Left colon (tissue), 2 donors: ENCODE measurements at places on chromosomes 7 and 10. TPM values are rescaled to one million over a fixed set of nuclear protein-coding genes. Genes with fewer than 3 reads are reported as not detected.

FRA10AC1 gene
- 8.3 TPM for total RNA-seq

HOXA2 gene
- total RNA-seq = 3.2 TPM

FRMPD2 gene
- 0.18 TPM for total RNA-seq

PCLO gene
- total RNA-seq = 7.2 TPM

BAMBI gene
- 0.85 TPM for total RNA-seq

CUL2 gene
- 25.0 TPM for total RNA-seq

ST8SIA6 gene
- 1.1 TPM for total RNA-seq

DNA sequence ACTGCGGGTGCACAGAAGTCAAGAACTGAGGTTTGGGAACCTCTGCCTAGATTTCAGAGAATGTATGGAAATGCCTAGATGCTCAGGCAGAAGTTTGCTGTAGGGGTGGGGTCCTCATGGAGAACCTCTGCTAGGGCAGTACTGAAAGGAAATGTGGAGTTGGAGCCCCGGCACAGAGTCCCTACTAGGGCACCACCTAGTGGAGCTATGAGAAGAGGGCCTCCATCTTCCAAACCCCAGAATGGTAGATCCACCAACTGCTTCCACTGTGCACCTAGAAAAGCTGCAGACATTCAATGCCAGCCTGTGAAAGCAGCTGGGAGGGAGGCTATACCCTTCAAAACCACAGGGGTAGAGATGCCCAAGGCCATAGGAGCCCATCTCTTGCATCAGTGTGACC, 1336.0 kb upstream of the CELF2 start:
- DNase-seq = no peak

DNA sequence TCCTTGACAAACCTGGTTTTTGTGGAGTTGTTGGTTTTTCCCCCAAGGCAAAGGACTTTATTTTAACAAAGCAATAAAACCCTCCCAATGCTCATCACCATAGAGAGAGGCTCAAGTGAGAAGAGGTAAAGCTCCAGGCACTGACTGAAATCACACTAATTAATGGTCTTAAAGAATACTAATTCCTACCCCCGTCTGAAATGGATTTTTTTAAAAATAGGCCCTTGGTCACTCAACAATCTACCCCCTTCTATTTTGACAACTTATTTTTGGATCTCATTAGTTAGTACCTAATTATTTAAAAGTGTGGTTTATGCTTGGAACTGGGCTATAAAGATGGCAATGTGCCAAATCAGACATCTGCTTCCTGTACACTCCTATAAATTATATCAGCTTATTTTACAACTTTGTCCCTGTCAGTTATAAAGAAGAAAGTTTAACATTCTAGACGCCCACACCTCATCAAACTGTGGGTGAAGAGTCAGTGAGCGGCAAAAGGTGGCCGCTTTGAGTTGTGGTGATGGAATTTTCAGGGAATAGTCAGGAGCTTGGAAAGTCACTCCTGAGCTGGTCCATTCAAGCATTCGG, 10.6 kb downstream of the GLI3 start:
- DNase-seq = no peak

DNA sequence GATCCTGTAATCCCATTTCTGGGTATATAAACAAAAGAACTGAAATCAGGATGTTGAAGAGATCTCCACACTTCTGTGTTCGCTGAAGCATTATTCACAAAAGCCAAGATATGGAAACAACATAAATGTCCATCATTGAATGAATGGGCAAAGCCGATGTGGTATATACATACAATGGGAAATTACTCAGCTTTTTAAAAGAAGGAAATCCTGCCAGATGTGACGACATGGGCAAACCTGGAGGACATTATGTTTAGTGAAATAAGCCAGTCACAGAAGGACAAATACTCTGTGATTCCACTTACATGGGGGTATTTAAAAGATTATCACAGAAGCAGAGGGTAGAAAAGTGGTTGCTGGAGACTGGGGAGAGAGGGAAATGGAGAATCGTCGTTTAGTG, 23.9 kb upstream of the FAM107B start:
- DNase-seq = no peak

DNA sequence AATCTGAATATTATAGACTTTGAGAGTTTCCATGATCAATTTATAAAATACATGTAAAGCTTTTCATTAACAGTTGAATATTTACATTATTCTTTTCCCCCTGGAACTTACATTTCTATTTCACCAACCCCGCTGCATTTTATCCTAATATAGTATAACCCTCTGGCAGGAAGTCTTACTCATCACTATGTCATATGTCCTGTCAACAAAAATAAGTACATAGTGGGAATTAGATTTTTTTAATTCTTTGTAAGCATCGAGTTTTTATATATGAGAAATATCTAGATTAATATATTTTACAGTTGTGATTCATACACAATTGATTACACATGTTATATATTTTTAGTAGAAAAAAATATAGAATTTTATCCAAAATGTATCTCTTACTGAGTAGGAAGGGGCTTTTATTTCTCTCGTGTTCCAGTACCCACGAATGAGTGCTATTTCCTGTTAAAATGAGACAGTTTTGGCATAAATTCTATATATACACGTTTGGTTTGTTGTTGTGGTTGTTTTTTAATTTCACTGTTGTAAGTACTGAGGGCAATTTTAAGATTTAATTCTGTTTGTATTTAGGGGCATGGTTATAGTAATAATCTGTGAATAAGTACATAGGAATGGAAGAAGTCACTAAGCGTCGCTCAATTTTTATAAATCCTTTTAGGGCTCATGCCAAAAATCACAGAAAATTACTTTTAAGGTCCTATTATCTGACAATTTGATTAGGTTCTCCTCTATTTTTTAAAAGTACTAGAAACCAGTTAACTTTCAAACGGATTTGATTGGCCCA, 87.1 kb downstream of the HECW1 start:
- DNase-seq = no peak

GRCh38 chr7:6142871-6143380, 111.8 kb downstream of the ANKRD61 start:
- DNase-seq = no peak

- DNase-seq = no peak
Observed at GRCh38 chr10:132575320-132576201, 38.0 kb downstream of the INPP5A start.

- DNase-seq = no peak
Observed at GRCh38 chr10:110774069-110775019, 97.4 kb upstream of the PDCD4 start.

- DNase-seq = no peak
Observed at GRCh38 chr7:156169474-156170370, 357.5 kb upstream of the SHH start.

GRCh38 chr10:49608166-49609005, 1.7 kb upstream of the SLC18A3 start:
- peak; percentile 14 for DNase-seq

DNA sequence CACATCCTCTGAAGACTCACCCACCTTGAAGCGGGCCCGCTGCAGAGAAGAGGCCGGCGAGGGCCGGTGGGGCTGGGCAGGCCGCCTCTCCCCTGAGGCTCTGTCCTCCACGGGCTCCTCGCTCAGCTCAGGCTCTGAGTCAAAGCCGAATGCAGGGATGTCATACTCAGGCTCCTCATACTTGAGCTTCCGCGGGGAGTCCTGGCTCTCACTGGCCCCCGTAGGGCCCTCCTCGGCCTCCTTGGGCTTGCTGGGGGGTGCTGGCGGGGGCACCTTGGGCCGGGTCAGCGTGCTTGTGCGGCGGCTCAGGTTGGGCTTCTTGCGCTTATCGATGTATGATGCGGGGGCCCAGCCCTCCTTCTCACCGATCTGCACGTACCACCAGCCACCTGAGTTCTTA, 109.9 kb downstream of the NEURL1 start:
- no peak for DNase-seq
